H4 (cell line): ENCODE measurements at places on chromosomes 16 and 17. TPM values are rescaled to one million over a fixed set of nuclear protein-coding genes. Genes with fewer than 3 reads are reported as not detected.

KRTAP9-8 gene
- not detected in 2 replicates for total RNA-seq

NOXO1 gene
- total RNA-seq: not detected in 2 replicates

GP1BA gene
- total RNA-seq: not detected in 2 replicates

MAP3K14 gene
- 4.3 and 4.6 TPM in 2 replicates for total RNA-seq

LDHD gene
- 0.10 and 2.4 TPM in 2 replicates for total RNA-seq

CA7 gene
- not detected in 2 replicates for total RNA-seq

ITGA2B gene
- total RNA-seq: 0.21 and 0.82 TPM in 2 replicates

KRTAP2-3 gene
- total RNA-seq: 0.21 TPM in 1 of 2 replicates, not detected in the other

GRCh38 chr17:34817252-34818035 lies 143.8 kb downstream of the CCT6B start:
- no peak for DNase-seq

DNA sequence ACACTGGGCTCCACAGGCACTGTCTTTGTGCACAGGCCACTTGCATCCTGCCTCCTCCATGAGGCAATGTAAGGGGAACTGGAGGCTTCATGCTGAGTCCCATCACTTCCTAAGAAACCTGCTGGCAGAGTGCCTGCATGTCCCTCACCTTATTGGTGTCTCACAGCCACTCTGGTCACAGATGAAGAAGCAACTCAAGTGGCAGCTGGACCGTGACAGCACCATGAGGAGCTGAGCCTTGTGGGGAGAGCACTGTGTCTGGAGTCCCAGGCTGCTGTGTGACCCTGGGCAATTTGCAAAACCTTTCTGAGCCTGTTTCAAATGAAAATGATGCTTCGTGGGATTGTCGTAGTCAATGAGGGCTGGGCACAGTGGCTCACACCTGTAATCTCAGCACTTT lies 19.5 kb downstream of the ANKRD40 start:
- no peak for DNase-seq

GRCh38 chr16:88461331-88462269 lies 8.5 kb downstream of the ZFPM1 start:
- no peak for DNase-seq

DNA sequence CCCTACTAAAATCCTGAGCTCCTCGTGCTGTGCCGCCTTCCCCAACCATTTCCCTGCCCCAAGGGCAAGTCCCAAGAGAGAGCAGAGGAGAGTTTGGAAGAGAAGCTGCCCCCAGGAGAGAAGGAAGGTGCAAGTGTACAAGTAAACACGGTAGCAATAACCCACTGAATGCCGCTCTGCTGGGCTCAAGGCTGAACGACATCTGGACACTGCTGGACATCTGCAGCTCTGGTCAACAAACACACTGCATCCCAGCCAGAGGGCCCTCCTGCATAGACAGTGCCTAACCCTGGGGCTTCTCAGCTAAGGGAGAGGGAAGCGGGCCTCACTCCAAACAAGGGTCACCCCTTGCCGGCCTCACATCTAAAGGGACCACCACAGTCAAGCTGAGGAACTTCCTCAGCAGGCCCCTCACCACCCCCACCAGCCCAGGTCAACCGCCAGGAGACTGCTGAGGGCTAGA lies 12.7 kb downstream of the JUP start:
- no peak for DNase-seq

DNA sequence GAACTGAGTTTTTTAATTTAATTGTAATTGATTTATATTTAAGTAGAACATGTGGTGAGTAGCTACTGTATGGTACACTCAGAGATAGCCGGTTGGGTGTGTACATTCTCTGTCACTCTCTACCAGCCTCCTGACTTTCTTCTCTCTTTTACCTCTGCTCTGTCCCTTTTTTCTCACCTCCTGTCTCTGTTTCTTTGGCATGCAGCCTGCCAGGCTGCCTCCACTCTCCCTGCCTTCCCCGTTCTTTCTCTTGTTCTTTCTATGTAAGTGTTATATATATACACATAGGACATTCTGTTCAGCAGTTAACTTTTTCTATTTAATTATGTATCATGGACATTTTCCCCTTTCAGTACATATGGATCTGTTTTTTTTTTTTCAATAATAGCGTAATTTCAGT lies 50.8 kb downstream of the MRTFB start:
- DNase-seq: no peak

DNA sequence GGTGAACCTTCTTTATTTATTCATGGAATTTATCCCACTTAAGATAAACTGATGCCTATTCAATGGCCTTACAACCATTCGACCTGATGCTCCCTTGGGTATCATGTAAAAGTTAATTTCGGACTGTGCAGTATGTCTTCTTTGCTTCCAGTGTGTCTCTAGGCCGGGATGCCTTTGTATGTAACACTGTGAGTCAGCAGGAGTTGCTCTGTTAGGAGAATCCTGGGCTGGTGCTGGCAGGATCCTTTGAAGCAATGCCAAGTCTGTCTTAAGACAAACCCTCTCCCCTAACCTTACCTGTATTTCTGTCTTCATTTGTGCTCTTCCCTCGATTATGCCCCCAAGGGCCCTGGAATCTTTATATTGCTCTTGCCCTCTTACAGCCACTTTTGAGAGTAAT lies 37.9 kb upstream of the ABCA8 start:
- DNase-seq: no peak

DNA sequence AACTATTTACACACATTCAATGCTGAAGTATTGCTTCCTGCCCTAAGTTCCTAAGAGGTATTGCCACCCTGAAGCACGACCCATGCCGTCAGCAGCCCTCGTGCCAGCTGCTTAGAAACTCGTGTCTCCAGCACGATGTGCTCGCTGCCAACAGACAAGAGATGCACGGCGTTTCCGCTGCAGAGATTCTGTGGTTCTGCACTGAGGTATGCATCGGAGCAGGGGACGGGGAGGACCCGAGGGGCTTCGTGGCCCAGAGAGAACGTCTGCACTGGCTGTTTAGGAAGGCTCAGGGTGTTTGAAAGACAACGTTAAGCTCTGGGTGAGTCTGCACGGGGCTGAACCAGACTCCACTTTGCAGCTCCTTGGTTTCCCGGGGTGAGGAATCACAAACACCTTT lies 82.7 kb upstream of the CREBBP start:
- DNase-seq: no peak

DNA sequence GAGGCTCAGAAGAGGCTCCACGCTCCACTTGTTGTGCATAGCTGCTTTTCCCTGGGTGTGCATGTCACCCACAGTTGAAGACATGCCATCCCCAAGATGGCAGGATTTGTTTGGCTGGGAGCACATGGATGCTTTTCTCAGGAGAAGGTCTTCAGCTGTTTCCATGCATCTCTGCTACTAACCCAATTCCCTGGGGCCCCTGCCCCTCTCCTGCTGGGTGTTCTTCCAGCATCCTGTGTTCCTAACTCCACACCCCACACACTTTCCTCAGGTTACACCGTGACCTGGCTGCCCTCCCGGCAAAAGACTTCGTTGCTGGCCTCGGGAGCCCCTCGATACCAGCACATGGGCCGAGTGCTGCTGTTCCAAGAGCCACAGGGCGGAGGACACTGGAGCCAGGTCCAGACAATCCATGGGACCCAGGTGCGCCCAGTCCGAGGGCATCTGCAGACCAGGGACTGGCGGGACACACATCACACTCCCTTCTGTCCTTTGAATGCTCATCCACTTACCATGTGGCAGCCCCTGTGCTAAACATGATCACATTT lies 21.5 kb downstream of the ITGAL start:
- no peak for DNase-seq

GRCh38 chr16:75104836-75105235 lies 11.7 kb downstream of the LDHD start:
- no peak for DNase-seq

DNA sequence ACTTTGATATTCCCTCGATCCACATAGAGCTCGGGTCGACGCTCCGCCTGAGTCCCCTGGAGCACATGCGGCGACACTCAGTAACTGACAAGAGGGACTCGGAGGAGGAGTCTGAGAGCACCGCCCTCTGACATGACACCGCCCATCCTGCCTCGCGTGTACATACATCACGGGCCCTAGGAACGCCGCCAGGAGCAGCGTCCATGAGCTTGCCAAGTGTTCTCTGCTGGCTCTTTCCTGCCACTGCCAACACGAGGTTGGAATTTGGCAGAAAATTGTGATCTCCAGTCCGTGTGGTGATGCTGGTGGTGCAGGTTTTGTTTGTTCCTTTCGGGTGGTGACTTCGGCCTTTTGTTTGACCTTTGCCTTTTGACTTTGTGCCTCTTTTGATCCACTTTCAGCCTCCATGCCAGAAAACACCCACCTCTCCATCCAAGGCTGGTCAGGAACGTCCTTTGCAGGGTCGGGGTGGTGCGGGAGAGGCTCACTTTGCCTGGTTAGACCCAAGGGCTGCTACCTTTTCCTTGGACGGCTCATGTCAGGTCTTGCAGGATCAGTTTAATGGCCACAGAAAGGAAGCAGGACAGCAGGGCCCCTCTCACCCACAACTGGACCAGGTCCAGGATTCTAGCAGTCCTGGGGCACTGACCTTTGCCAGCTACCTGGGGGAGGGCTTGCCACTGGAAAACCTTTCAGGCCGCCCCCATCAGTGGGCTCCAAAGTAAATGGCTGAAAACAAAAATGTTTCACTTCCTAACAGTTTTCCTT lies 27.6 kb downstream of the ELAC2 start:
- DNase-seq: no peak

GRCh38 chr16:19083670-19084069 lies 16.3 kb downstream of the COQ7 start:
- no peak for DNase-seq

DNA sequence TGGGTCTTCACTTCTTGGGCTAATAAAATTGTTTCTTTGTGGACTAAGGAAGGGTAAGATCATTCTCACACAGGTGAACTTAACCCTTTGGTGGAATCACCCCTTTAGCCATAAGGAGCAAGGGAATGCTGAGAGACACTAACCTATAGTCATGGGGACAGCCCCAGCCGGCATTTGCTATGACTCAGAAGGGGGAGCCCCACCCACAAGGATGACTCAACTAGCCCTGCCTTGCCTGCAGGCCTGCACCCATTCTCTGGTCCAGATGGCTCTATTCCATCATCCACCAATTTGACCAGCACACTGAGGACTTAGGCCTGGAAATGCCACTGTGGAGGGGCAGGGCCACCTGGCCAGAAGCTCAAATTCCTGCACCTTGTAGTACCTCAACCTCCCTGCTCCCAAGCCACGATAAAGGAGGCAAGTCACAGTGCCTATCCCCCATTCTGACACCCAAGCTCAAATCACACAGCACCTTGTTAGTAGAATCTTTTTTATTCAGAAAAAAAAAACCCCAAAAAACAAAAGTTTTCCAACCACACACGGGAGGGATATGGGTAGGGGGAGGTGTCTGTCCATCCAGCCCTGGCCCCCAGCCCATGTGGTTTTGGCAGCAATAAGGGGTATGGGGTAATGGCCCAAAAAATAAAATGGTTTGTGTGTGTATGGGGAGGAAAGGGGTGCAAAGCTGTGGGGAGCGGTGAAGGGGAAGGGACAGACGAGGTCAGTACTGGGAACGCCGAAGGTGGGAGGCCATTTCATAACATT lies 3.0 kb downstream of the PFN1 start:
- peak; percentile 81 for DNase-seq

- DNase-seq: peak; percentile 53
Observed at GRCh38 chr17:76789235-76789788, 51.4 kb downstream of the MFSD11 start.

GRCh38 chr16:31181102-31181830 lies 1.3 kb downstream of the FUS start:
- no peak for DNase-seq

- no peak for DNase-seq
Observed at GRCh38 chr16:87375426-87376135, 8.0 kb downstream of the FBXO31 start.

DNA sequence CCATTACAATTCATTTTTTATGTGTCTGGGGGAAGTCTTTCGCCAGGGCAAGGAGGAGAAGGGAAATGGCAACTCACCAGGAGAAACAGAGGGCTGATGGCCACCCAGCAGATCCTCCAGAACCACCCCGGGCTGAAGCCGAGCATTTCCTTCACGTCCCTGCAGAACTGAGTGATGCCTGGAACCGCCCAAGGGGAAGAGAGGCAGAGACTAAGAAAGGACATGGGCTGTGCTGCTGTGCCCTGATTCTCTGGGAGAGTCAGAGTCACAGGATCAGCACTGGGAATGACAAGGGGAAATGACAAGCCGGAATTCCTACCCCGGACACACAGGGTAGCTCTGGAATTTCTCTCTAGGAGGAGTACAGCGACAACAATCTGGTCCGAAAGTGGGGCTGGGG lies 27.8 kb downstream of the SLC6A4 start:
- DNase-seq: no peak

- no peak for DNase-seq
Observed at GRCh38 chr16:2532494-2533141, 1.4 kb upstream of the CEMP1 start.

DNA sequence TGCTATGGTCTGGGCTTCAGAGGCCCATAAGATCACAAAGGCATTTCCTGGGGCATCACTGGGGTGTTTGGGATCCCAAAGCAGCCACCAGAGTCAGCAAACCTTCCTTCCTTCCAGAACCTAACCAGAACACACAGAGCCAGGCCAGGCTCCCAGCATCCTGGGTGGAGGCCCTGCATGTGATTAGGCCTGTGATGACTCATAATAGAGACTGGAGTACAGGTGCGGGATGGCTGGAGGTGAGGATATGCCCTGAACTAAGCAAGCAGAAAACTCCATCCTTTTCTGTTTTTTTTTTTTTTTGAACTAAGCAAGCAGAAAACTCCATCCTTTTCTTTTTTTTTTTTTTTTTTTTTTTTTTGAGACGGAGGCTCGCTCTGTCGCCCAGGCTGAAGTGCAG lies 17.7 kb upstream of the GFOD2 start:
- DNase-seq: no peak

DNA sequence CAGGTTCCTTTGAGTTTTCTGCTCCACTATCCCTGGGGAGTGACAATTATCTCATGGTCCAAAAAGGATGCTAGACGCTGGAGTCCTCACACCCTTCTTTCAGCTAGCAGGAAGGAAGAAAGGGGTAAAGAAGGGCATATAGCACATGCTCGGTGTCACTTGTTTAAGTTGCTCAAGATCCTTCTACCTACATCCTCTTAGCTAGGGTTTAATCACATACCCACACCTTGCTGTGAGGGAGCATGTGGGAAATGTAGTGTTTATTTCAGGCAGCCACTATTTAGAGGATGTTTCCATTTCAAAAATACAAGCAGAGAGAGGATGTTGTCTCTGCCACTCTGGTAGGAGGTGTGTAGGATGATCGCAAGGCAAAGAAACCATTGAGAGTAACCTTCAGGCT lies 4.5 kb downstream of the PRKCB start:
- DNase-seq: no peak

DNA sequence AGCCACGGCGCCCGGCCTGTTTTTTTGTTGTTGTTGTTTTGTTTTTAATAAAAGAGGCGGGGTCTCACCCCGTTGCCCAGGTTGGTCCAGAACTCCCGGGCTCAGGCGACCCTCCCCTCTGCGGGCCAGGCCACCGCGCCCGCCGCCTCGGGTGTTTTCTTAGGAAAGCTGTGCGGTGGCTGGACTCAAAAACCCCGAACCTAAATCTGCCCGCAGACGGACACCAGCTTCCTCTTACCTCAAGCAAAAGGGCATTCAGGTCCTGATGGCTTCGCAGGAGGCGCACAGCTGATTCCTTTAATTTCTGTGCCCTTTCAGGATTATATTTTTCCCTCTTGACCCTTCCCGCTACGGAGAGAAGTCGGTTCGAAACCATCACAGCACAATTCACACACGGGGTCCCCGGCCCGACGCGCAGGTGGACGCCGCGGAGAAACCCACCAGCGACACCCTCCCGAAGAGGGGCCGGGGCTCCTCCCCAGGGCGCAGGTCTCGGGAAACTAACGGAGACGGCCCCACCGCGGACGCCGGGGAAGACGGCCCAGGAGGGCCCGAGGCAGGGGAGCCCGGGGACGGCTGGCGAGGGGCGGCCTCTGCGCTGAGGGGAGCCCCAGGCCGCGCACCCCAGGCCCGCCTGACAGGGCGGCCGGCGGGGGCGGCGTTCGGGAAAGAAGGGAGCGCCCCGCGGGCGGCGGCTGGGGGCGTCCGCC lies 653 bp downstream of the FANCA start:
- DNase-seq: no peak
